ENCODE measurements at places on chromosomes 4 and X. TPM values are rescaled to one million over a fixed set of nuclear protein-coding genes. Genes with fewer than 3 reads are reported as not detected.

The SLC26A1 gene
- total RNA-seq, result 0.18 TPM

The AFM gene
- not detected for total RNA-seq

The NPNT gene
- total RNA-seq, result 5.8 TPM

GRCh38 chrX:17842769-17843525, 18.2 kb downstream of the RAI2 start:
- no peak for DNase-seq

The CSTF2 gene
- total RNA-seq, result 23.7 TPM

GRCh38 chr4:8108991-8109390, 49.6 kb downstream of the ABLIM2 start:
- no peak for DNase-seq

The NR3C2 gene
- 31.6 TPM for total RNA-seq
